ENCODE measurements at places on chromosomes 7 and 10.
A peak's percentile ranks its signal among the peaks of the same experiment; 100 is the strongest.

DNA sequence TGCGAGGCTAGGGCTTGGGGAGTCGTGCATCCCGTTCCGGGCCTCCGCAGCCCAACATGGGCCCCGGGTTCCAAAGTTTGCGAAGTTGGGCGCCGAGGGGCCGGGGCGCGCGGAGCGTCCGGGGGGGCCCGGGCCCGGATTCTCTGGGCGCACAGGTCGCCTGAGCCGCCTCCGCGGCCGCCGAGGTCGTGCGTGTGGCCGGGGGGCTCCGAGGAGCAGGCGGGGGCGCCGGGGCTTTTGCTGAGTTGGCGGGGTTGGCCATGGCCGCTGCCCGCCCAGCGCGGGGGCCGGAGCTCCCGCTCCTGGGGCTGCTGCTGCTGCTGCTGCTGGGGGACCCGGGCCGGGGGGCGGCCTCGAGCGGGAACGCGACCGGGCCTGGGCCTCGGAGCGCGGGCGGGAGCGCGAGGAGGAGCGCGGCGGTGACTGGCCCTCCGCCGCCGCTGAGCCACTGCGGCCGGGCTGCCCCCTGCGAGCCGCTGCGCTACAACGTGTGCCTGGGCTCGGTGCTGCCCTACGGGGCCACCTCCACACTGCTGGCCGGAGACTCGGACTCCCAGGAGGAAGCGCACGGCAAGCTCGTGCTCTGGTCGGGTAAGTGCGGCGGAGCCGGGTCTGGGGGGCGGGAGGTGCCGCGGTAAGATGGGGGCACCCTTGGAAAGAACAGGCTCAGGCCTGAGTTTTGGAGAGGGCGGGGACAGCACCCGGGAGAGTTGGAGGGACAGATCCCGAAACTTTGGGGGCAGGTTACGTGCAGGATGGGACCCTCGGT, 643 bp downstream of the SMO start:
- no peak for DNase-seq

DNA sequence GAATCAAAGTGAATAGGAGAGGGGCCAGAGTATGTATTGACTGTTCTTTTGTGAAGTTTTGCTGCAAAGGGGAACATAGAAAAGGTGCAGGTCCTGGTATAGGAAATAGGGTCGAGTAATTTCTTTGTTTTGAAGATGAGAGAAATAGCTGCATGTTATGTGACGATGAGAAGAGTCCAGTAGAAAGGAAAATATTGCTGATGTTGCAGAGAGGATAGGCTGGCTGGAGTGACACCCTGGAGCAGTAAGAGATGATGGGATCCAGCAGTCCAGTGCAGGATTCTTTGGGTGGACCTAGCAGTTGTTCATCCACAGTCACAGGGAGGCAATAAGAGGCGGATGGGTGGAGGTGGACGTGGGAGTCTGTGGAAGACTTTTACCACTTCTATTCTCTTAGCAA, 2.1 kb upstream of the BMS1 start:
- no peak for DNase-seq

DNA sequence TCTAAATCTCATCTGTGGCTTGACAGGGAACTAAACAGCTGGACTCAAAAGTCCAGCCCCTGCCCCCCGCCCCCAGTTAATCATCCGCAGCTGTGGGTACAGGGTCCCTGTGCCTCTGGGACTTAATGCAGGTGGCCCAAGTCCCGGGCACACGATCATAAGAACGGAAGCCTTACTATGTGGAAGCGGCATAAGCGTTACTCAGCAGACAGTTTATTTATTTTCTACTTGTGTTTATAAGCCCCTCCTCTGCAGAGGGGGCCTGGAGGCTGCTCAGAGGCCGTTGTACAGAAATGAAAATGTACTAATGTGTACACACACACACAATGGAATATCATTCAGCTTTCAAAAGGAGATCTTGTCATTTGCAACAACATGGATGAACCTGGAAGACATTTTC, 158.0 kb upstream of the TNS3 start:
- DNase-seq, result no peak

DNA sequence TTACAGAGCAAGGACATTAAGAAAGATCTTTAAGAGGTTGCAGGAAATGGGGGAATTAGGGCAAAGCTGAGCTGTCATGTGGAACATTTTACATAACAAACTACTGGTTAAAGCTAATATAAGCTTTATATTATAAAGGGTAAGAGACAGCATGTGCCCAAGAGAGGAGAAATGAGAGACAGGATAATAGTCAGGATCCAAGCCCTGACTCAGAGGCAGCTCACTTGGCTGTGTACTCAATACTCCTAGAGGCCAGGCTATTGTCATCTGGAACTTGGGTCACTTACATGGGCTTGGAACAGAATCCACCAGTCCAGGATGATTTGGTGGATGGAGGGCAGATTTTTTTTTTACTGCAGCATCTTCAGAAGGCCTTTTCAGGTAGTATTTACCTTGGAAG, 418.6 kb upstream of the ZMIZ1 start:
- DNase-seq, result no peak

GRCh38 chr7:80468931-80469714, 42.7 kb downstream of the GNAT3 start:
- DNase-seq, result peak; percentile 28

- DNase-seq, result no peak
These were observed 79.5 kb downstream of the RTKN2 start for GRCh38 chr10:62189131-62189530.
